ENCODE measurements at places on chromosomes 11 and 22. TPM values are rescaled to one million over a fixed set of nuclear protein-coding genes. Genes with fewer than 3 reads are reported as not detected.

Gene ABCG4
- total RNA-seq, result 0.39 TPM

Gene KDM4E
- total RNA-seq, result not detected

Gene HIRA
- 22.0 TPM for total RNA-seq

Gene VSIG10L2
- not detected for total RNA-seq

DNA sequence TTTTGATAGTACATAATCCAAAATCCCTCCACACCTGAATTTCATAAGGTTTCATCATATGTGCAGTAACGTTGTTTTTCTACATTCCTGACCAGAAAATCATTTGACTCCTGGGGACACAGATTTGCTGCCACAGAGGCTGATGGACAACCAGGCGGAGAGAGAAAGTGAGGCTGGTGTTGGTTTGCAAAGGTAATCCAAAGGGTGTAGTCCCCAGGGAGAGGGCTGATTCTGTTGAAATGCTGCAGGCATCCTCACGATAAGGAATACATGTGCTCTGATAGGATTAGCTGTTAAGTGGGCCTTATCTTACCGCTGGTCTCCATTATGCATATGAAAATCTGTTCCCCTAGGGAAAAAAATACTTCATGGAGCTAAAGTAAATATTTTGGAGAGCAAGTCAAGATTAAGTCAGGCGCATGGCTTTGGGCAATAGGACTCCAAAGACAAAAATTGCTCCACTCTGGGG, 8.1 kb downstream of the APOL6 start:
- peaks cover 1% of the 10 kb centered on the region for H3K4me1 ChIP-seq
- no peak overlapping the region for H3K27ac ChIP-seq
- DNase-seq, result no peak

GRCh38 chr22:21951931-21952465, 650 bp downstream of the PPM1F start:
- H3K36me3 ChIP-seq, result no peaks in the 10 kb centered on the region
- peaks cover 19% of the 10 kb centered on the region for H3K4me1 ChIP-seq
- DNase-seq, result peak; percentile 68
- H3K27ac ChIP-seq, result peak overlapping the region; percentile 40
- peak overlapping the region; percentile 92 for H3K4me3 ChIP-seq

- peaks cover 5% of the 10 kb centered on the region for H3K4me1 ChIP-seq
- no peak for DNase-seq
- no peak overlapping the region for H3K27ac ChIP-seq
- H3K36me3 ChIP-seq, result peaks cover 5% of the 10 kb centered on the region
Measured at GRCh38 chr22:20466659-20467379, 28.8 kb downstream of the KLHL22 start.

DNA sequence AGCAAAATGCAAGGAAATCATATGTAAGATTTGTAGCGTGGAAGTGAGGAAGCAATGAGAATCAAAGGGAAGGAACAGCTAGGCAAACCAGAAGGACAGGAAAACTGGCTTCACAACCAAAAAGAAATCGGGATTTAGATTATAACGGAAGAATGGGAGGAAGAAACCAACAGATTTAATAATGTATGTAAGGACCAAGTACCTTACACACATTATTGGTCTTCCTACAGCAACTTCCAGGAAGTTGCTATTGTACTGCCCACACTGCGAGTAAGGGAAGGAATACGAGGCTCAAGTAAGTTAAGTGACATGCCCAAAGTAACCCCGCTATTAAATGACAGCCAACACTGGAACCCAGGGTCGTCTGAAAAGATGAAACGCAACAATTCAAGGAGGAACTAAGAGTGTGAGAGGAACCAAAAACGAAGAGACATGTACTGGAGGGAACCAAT, 473 bp downstream of the TXN2 start:
- peak overlapping the region; percentile 99 for H3K27ac ChIP-seq
- H3K36me3 ChIP-seq, result peaks cover 34% of the 10 kb centered on the region
- DNase-seq, result no peak
- H3K4me3 ChIP-seq, result peak overlapping the region; percentile 60
- no peaks in the 10 kb centered on the region for H3K27me3 ChIP-seq

- H3K4me1 ChIP-seq, result peaks cover 48% of the 10 kb centered on the region
- peak overlapping the region; percentile 66 for H3K27ac ChIP-seq
- DNase-seq, result peak; percentile 49
Measured at GRCh38 chr11:78192911-78193351, 4.2 kb downstream of the USP35 start.

GRCh38 chr22:20123366-20124082, 6.5 kb upstream of the TRMT2A start:
- no peaks in the 10 kb centered on the region for H3K27me3 ChIP-seq
- peaks cover 42% of the 10 kb centered on the region for H3K36me3 ChIP-seq
- peaks cover 26% of the 10 kb centered on the region for H3K4me1 ChIP-seq
- DNase-seq, result no peak
- H3K4me3 ChIP-seq, result no peak overlapping the region

DNA sequence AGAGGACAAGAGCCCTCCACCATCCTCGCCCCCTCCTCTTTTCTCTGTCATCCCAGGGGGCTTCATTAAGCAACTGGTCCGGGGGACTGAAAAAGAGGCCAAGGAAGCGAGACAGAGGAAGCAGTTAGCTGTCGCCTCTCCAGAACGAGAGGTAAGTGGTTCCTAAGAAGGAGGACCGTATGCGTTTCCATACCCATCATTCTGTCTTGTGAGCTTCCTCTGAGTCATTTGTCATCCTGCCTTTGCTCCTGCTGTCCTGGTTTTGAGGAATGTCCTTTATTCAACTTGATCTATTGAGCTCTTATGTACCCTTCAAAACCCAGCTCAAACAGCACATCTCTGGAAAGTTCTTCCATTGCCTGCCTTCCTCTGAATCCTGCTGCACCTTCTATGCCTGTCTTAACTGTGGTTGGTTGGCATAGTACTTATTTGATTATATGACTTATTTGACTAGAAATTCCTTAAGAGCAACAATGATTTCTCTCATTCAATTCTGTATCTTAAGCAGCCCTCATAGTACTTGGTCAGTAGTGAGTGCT, 21.3 kb downstream of the MYO18B start:
- no peaks in the 10 kb centered on the region for H3K36me3 ChIP-seq
- H3K27me3 ChIP-seq, result no peaks in the 10 kb centered on the region
- H3K4me1 ChIP-seq, result peaks cover 6% of the 10 kb centered on the region
- DNase-seq, result no peak
- no peak overlapping the region for H3K27ac ChIP-seq
